ENCODE measurements at places on chromosomes 4 and X. TPM values are rescaled to one million over a fixed set of nuclear protein-coding genes. Genes with fewer than 3 reads are reported as not detected.

- DNase-seq = no peak
Observed at GRCh38 chr4:121749225-121749624, 15.7 kb downstream of the SMIM43 start.

GRCh38 chr4:167028976-167029375 is 205.3 kb downstream of the SPOCK3 start:
- no peak for DNase-seq

The PAGE2 gene
- not detected for polyA plus RNA-seq

DNA sequence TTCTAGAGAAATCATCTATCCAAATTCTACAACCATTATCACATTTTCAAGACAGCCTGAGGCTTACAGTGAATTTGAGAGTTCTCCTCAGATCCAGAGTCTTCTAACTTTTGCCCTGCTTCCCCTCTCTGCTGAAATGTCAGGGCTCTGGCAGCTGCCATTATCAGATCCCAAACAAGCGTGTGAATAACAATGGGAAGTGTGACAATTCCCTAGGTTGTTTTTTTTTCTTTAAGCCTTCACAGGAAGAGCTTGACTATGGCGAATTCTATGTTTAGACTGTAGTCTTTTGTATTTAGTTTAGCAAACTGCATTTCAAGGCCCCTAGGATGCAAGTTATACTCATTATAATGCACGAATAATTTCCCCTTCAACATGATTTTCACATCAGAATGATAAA is 61.3 kb upstream of the KDR start:
- no peak for DNase-seq

GRCh38 chr4:83440899-83441298 is 14.7 kb downstream of the HELQ start:
- DNase-seq = no peak

DNA sequence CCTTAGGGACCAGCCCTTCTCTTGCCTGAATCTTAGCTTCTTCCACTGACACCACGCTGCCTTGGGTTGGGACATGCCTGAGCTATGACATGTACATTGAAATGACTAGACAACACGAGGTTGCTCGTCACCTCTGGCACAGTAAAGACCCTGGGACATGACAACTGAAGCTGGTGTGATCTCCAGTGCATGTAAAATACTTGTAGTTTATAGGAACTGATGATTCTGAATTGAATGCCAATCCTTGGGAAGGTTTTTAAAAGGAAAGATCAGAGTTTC is 100.7 kb upstream of the PGRMC2 start:
- DNase-seq = no peak

The DCAF8L2 gene
- not detected for polyA plus RNA-seq

The SSX4 gene
- polyA plus RNA-seq = not detected

DNA sequence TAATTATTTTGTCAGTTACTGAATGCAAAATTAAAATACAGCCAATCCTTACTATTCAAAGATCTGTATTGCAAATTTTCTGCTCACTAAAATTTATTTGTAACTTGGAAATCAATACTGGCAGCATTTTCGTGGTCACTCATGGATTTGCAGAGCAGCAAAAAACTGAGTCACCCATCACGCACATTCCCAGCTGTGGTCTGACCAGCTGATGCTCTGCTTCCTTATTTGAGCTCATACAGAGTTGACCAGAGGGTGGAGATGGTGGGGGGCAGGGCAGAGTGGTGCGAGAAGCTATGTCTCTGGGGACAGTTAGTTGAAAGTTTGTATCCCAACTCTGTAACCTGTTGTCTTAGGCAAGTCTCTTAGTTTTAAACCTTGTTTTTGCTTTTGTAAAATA is 214.8 kb downstream of the SPCS3 start:
- DNase-seq = no peak

DNA sequence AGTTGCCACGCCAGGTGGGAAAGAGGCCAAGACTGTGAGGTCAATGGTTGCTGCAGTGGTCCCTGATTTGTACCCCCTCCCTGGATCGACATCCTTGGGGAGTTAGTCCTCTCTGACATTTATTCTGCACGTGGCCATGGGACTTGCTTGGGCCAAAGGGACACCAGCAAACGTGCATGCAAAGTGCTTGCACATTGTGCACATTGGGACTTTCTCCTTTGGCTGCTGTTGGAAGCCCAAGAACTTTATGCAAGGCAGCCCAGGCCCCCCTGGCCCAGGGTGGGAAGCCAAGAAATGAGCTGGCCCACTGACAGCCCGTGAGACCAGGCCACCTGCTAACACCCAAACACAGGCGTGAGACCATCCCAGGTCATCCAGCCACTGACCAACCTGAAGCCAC is 38.1 kb downstream of the SLC2A9 start:
- no peak for DNase-seq

- DNase-seq = no peak
Observed at GRCh38 chr4:165967486-165967885, 94.4 kb downstream of the TLL1 start.
